ENCODE measurements at places on chromosomes 3 and 15. TPM values are rescaled to one million over a fixed set of nuclear protein-coding genes. Genes with fewer than 3 reads are reported as not detected.

Gene SAMMSON
- not detected for total RNA-seq

Gene LTF
- not detected for total RNA-seq

Gene EFHB
- 0.68 TPM for total RNA-seq

Gene ACKR4
- total RNA-seq, result not detected

Gene EFCC1
- total RNA-seq, result 0.12 TPM

Gene CCDC9B
- total RNA-seq, result 4.1 TPM

Gene GOLGA8Q
- not detected for total RNA-seq

Gene GOLGA6L7
- not detected for total RNA-seq

DNA sequence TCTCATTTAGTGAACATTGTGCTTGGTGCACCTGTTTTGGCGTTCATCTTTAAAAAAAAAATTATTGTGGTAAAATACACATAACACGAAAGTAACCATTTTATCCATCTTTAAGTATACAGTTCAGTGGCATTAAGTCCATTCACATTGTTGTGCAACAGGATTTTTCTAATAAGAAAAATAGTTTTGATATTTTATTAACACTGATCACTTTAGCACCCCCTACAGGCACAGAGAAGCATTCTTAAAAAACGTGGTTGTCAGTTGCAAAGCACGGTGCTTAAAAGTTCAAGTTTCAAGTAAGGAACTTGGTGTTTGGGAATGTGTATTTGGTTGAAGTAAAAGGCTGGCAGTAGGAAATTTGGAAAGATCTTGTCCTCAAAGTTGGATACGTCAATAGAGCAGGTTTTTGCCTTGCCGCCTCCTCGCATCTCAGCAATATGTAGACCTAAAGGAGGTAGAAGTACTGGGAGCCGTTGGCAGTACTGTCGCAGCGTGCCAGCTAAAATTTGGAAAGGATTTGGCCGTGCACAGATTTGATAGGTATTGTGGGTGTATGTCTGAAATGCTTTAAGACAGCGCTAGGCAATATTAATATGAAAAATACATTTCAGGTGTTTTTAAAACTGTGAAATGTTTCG is 110.4 kb downstream of the LRRC28 start:
- DNase-seq, result no peak
- H3K27me3 ChIP-seq, result no peaks in the 10 kb centered on the region
- H3K4me1 ChIP-seq, result peaks cover 5% of the 10 kb centered on the region
- H3K36me3 ChIP-seq, result peaks cover 8% of the 10 kb centered on the region
- H3K27ac ChIP-seq, result no peak overlapping the region

- no peak for DNase-seq
- peaks cover 35% of the 10 kb centered on the region for H3K27me3 ChIP-seq
- no peak overlapping the region for H3K4me3 ChIP-seq
- no peaks in the 10 kb centered on the region for H3K4me1 ChIP-seq
Measured at GRCh38 chr15:82566690-82567089, 26.4 kb upstream of the RPS17 start.

DNA sequence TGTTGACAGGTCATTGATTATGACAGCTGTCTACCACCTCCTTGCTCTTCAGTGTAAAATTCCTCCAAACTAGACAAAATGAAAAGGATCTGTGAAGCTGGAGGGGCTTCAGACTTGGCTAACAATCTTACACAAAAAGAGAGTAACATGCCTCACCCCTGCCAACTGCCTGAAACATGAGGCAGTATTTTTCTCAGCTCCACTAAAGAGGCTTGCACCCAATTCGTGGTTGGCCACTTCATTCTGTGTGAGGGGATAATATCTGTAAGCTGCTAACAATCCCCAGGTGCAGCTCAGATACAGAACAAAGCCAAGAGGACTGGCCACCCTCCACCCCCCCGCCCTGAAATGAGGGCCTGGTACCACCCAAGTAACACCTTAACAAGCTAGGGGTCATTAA is 2.8 kb downstream of the MB21D2 start:
- peaks cover 33% of the 10 kb centered on the region for H3K4me1 ChIP-seq
- H3K36me3 ChIP-seq, result peaks cover 5% of the 10 kb centered on the region

GRCh38 chr15:100923902-100924301 is 4.7 kb downstream of the LRRK1 start:
- peaks cover 16% of the 10 kb centered on the region for H3K4me1 ChIP-seq
- H3K27me3 ChIP-seq, result peaks cover 60% of the 10 kb centered on the region
- H3K36me3 ChIP-seq, result peaks cover 5% of the 10 kb centered on the region
- no peak overlapping the region for H3K4me3 ChIP-seq
- no peak overlapping the region for H3K27ac ChIP-seq

- no peaks in the 10 kb centered on the region for H3K27me3 ChIP-seq
- no peak overlapping the region for H3K27ac ChIP-seq
- H3K36me3 ChIP-seq, result no peaks in the 10 kb centered on the region
Measured at GRCh38 chr3:7292362-7292761, 431.4 kb downstream of the GRM7 start.

DNA sequence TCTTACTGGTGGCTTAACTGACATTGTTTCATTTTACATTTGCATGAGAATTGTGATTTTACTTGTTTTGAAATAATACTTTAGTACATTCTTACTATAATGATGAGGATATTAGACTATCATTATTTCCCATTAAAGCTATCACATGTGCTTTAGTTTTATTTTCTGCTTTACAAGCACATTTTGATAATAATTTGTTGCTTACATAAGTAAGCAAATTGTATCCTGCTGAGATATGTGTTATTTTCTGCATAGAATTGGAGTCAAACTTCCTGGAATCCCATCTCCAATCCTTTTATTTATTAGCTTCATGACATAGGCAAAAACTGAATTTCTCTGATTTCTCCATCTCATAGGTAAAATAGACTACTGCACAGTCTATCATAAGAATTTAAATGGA is 847.4 kb downstream of the DIPK2A start:
- no peak overlapping the region for H3K27ac ChIP-seq
- no peak overlapping the region for H3K4me3 ChIP-seq
- H3K27me3 ChIP-seq, result no peaks in the 10 kb centered on the region
- DNase-seq, result no peak
- no peaks in the 10 kb centered on the region for H3K4me1 ChIP-seq

DNA sequence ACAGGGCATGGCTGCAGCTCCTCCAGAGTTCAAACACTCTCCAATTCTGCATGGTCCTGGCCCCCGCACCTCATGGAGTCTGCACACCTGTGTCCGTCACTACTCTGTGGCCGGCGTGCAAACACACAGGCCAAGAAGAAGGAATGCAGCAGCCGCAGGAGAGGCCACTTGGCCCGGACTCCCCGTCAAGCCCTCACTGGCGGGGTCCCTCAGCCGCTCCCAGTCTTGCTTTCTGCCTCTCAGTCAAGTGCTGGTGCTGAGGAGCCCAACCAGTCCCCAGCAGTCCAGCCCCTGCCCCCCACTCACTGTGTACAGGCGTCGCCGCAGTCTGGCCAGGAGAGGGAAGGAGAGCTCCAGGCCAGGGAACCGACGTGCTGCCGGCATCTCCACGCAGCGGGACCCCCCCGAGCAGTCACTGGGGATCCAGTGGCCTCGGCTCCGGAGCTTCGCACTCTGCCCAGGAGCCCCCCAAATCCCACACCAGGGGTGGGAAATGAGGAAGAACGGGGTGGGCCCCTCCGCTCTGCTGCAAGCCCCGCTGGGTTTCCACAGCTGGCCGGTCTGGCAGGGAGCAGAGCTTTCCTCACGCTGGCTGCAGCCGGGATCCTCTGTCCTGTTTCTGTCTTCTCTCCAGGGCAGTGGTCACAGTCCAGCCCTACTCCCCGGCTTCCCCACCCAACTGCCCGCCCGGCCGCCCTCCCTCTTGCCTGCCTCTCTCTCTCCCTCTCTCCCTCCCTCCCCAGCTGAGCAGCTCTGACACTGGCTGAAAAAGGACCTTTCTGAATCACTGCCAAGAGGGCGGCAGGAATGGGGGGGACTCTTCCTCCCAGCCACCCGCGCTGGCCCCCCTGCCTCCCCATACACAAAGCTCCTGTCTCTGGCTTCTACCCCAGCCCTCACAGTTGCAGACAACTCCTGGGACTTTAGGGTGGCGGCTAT is 16.0 kb downstream of the TNK2 start:
- peaks cover 35% of the 10 kb centered on the region for H3K4me1 ChIP-seq
- no peaks in the 10 kb centered on the region for H3K27me3 ChIP-seq
- no peak overlapping the region for H3K27ac ChIP-seq
- DNase-seq, result no peak
- no peak overlapping the region for H3K4me3 ChIP-seq
- H3K36me3 ChIP-seq, result no peaks in the 10 kb centered on the region

DNA sequence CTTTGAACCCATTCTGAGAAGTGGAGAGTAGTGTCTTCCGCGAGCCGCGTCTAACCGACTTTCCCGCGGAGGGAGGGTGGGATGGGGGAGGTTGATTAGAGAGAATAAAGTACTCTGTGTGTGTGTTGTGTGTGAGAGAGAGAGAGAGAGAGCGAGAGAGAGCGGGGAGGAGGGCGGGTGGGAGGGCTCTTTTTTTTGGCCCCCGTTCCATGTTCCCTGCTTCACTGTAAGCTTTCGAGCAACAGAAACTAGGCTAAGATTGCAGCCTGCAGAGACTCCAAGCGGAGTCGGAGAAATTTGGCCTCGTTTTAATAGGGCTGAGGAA is 1.6 kb upstream of the MEIS2 start:
- peaks cover 13% of the 10 kb centered on the region for H3K36me3 ChIP-seq
- DNase-seq, result no peak
- peaks cover 69% of the 10 kb centered on the region for H3K27me3 ChIP-seq
- H3K4me1 ChIP-seq, result peaks cover 34% of the 10 kb centered on the region

DNA sequence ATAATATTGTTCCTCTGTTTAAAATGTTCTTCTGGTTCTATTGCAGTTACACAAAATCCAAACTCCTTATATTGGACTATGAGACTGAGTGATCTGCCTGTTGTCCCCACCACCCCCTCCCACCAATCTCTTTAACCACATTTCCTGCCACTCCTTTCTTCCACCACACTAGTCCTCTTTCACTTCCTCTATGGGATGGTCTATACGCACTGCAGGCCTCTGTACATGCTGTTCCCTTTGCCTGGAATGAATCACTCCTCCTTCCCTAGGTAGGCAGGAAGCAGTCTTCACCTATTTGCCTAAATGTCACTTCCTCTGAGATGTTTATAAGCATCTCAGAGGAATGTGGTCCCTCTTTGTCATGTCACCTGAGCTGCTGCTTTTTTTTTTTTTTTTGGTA is 4.0 kb downstream of the MAP2K1 start:
- H3K4me1 ChIP-seq, result peaks cover 76% of the 10 kb centered on the region
- H3K4me3 ChIP-seq, result peak overlapping the region; percentile 97
- peaks cover 6% of the 10 kb centered on the region for H3K36me3 ChIP-seq
